Activated CD4-positive, CD25-positive, alpha-beta regulatory T cell treated with anti-CD3 and anti-CD28 coated beads, Interleukin-2, amount 50 U/mL, for 16 hours (primary cell): ENCODE measurements at places on chromosomes 6 and 20.

- DNase-seq: no peak
These were observed 55.2 kb upstream of the TBC1D7 start for GRCh38 chr6:13383328-13384163.

DNA sequence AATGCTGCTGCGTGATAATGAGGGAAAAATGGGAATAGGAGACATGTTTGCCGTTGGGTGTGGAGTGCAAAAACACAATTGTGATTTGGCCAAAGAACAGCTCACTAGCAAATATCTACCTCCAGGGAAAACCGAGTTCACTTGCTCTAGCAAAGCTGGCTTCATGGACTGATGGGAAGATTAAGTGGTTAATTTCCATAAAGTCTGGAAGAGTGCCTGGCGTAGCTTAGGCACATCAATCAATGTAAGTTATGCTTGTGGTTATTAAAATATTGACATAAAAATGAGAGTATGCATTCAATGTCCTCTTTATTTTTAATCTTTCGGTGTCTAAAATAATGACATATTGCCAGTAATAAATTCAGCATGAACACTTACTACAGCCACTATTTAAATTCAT is 267.5 kb downstream of the SMOC2 start:
- no peak for DNase-seq

- DNase-seq: no peak
These were observed 5.1 kb upstream of the KIAA0408 start for GRCh38 chr6:127464161-127464880.

GRCh38 chr20:24314053-24314452 is 155.4 kb upstream of the SYNDIG1 start:
- DNase-seq: no peak

GRCh38 chr6:46299253-46299652 is 128.5 kb upstream of the ENPP5 start:
- no peak for DNase-seq

- no peak for DNase-seq
These were observed 37.8 kb downstream of the ELOVL5 start for GRCh38 chr6:53310771-53311585.

GRCh38 chr20:38612751-38613515 is 11.3 kb downstream of the ARHGAP40 start:
- no peak for DNase-seq

- DNase-seq: no peak
These were observed 39.0 kb upstream of the ECHDC1 start for GRCh38 chr6:127382413-127382812.

- no peak for DNase-seq
These were observed 30.0 kb upstream of the RALY start for GRCh38 chr20:33963751-33964150.

DNA sequence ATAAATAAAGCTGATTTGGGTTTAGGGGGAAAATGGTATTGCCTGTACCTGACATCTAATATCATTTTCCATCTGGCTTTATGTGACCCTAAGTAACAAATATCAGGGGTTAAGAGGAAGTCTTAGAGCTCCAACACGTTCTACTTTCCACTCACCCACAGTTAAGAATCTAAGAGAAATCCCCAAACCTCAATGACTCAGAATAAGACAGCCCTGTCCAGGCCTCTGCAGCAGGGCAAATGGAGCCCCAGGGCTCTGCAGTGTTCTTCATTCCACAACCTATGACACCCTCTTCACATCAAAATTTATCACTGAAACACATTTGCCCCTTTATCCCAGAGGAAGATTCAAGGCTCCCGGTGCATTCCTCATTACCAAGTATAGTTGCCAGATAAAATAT is 20.3 kb upstream of the TENT5A start:
- DNase-seq: no peak

DNA sequence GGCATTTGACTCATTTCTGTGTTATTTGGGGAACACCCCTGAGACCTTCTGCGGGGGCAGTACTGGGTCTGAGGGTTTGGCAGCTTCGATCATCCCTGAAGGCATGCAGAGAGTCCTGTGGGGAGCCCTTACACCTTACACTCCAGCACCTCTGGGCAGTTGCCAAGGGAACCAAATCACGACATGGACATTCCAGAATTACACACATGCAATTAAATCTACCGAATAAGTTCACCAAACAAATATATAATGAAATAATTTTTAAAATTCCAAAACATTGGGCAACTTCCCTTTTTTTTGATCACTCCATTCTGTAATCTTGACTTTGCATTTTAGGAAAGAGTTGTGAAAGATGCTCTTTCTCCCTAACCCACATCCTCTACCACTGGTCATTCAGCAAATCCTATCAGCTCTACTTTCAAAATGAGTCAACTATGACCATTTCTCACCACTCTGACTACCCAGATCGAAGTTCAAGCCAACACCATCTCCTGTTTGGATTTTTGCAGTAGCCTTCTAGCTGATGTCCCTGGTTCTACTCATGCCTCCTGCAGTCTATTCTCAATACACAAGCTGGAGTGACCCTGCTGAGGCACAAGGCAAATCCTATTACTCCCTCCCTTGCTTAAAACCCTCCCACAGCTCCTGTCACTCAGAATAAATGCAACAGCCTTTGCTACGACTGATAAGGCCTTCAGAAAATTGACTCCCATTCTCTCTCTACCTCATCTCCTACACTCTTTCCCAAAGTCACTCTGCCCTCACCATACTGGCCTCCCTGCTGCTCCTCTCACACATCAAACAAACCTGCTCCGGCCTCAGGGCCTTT is 533.3 kb downstream of the HACE1 start:
- no peak for DNase-seq

DNA sequence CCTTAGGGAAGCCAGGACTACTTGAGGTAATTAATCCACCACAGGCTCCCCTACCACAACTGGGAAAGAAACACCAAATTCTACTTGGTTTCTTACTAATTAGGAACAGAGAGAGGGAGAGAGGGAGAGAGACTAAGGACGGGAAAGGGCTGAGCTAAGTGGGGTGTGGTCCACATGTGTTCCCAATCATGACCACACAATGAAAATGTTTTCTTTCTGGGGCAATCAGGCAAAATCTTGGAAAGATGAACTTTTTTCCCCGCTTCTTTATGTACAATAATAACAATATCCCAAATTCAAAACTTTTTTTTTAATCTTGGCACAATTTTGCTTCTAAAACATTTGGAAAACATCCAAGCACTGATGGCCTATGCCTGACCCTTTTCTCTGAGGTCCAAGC is 734.4 kb downstream of the MAFB start:
- DNase-seq: no peak

GRCh38 chr6:36634317-36635108 is 40.4 kb downstream of the SRSF3 start:
- no peak for DNase-seq

DNA sequence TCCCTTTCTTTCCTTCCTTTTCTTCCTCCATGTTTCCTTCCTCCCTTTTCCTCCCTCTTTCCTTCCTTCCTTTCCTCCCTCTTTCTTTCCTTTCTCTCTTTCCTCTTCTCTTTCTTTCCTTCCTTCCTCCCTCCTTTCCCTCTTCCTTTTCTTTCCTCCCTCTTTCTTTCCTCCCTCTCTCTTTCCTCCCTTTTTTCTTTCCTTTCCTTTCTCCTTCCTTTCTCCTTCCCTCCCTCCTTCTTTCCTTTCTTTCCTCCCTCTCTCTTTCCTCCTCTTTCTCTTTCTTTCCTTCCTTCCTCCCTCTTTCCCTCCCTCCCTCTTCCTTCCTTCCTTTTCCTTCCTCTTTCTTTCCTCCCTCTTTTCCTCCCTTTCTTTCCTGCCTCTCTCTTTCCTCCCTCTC is 86.3 kb upstream of the FERMT1 start:
- no peak for DNase-seq

GRCh38 chr6:116667623-116668022 is 943 bp downstream of the ZUP1 start:
- DNase-seq: no peak

DNA sequence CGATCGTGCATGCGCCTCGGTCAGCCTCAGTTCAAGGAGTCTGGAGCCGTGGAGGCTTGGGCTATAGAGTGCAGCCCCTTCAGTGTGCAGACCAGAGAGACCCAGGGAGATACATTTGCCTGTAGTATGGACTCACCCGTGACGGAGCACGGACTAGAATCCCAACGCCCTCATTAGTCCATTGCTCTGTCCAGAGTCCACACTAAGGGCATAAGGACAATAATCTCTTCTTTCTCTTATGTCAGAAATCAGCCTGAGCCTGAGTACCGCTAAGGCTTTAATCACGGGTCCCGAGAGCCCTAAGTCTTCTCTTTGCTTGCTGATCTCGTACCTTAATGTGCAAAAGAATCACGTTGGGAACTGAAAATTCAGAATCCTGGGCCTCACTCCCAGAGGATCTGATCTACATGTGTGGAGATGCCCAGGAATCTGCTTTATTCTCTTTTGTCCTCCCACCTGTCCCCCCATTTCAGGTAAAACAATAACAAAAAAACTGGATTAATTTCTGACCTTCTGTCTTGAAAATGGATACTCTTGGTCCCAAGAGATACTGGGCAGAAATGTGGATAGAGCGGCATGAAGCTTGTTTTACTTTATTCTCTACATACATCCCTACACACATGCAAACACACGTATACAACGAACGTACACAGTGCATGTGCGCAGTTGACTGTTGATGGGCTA is 671 bp downstream of the BPHL start:
- no peak for DNase-seq

- no peak for DNase-seq
These were observed 10.5 kb downstream of the ZNFX1 start for GRCh38 chr20:49267327-49267726.

GRCh38 chr20:50874758-50875665 is 56.2 kb downstream of the ADNP start:
- no peak for DNase-seq

DNA sequence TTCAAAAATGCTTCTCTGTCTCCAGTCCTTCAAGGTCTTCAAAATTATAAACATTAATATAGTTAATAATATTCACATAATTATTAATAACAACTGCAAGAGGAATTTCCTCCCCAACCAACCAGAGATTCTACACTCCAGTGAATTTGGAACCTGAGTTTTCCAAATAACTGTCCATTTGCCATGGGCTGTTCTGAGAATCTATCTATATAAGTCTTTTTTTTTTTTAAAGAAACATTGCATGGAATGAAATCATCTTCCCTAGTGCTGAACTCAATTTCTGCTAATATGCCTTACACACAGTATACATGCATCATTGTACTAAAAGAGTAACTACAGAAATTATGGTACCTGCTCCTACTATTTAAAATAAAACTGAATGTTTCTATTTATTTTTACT is 113.9 kb downstream of the SLC22A3 start:
- no peak for DNase-seq

DNA sequence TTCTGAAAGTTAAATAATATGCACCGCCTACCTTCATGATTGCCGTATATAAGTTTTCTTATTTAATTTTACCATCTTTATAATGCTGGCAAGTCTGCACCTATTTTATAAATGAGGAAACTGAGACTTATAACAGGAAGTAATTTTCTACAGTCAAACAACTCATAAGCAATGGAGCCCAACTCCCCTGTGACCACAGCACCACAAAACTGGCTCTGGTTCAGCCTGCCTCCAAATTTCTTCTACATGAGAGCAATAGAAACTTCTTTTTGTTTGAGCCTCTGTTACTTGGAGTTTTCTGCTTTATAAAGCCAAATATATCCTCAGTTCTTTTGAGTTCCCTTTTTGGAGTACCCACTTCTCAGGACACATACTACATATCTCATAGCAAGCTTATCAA is 131.1 kb upstream of the HSF2 start:
- no peak for DNase-seq

DNA sequence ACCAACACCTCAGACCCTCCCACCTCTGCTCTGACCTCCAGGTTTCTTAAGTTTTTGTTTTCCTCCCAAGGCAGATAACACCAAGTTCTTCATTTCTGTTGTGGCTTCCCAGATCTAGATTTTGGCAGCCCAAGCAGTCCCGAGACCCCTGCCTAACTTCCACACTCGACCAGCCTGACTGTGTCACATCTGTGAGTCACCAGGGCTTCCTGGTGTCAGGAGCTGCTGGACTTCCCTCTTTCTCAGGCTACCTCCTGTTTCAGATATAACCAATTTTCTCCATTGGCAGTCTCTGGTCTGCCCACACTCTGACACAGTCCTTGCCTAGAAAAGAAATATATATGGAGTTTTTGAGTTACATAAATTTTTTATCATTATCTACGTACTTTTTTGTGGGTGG is 46.1 kb upstream of the CCN6 start:
- no peak for DNase-seq
